PC-3 (cell line): ENCODE measurements at places on chromosomes 1 and 21. TPM values are rescaled to one million over a fixed set of nuclear protein-coding genes. Genes with fewer than 3 reads are reported as not detected.

GRCh38 chr21:32777269-32777668 lies 5.7 kb upstream of the PAXBP1 start:
- no peaks in the 10 kb centered on the region for H3K27me3 ChIP-seq
- H3K36me3 ChIP-seq, result no peaks in the 10 kb centered on the region
- peaks cover 7% of the 10 kb centered on the region for H3K4me1 ChIP-seq
- H3K27ac ChIP-seq, result no peak overlapping the region

GRCh38 chr1:37978541-37978940 lies 11.3 kb downstream of the SF3A3 start:
- no peaks in the 10 kb centered on the region for H3K4me1 ChIP-seq
- H3K4me3 ChIP-seq, result no peak overlapping the region
- peaks cover 56% of the 10 kb centered on the region for H3K36me3 ChIP-seq
- DNase-seq, result no peak
- H3K27me3 ChIP-seq, result no peaks in the 10 kb centered on the region

GRCh38 chr1:53892911-53893310 lies 1.1 kb upstream of the DIO1 start:
- no peak for DNase-seq
- H3K36me3 ChIP-seq, result no peaks in the 10 kb centered on the region
- H3K27me3 ChIP-seq, result no peaks in the 10 kb centered on the region
- H3K4me1 ChIP-seq, result peaks cover 26% of the 10 kb centered on the region
- H3K27ac ChIP-seq, result no peak overlapping the region

DNA sequence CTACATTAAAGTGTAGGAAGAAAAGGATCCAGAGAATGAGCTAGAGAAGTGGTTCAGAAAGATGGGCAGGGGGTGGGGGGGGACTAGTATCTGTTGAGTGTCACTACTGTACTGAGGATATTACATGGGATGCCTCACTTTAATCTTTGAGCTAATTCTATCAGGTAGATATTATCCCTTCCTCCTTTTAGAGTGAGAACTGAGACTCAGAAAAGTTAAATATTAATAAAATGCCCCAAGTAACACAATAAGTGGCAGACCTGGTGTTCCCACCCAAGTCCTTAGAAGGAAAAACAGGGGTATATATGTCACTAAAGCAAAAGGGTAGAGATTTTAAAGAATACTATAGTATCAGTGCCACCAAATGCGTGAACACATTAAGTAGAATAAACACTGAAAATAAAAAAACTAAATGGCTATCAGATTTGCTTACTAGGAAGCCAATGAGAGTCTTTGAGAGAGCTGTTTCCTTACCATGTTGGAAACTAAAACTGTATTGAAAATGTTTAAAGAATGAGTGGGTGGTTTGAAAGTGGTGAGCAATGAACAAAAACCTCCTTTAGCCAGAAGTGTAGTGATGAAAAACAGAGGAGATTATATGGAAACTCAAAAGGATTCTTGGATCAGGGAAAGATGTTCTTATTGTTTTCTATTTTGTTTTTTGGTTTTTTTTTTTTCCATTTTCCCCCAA lies 230.8 kb downstream of the BARHL2 start:
- H3K27ac ChIP-seq, result no peak overlapping the region
- no peaks in the 10 kb centered on the region for H3K4me1 ChIP-seq
- H3K36me3 ChIP-seq, result no peaks in the 10 kb centered on the region
- peaks cover 26% of the 10 kb centered on the region for H3K27me3 ChIP-seq

DNA sequence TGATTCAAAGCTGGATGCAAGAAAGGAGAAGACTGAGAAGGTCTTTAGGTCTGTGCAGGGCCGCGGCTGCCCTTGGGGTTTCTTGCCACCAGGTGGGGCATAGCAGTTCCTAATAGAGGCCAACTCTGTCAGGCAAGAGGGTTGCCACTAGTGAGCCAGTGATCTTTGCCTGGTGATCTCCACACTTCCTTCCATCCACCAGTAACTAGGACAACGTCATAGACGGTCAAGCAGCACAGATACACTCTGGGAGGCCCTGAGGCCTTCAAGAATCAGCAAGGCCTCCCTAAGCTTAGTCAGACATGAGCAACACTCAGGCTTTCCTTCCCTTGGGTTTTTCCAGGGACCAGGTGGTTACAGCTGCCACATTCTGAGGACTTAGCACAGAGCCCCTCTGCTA lies 32.9 kb upstream of the ATP2B4 start:
- no peaks in the 10 kb centered on the region for H3K36me3 ChIP-seq
- H3K4me1 ChIP-seq, result peaks cover 36% of the 10 kb centered on the region
- no peak overlapping the region for H3K27ac ChIP-seq

GRCh38 chr1:94093996-94094395 lies 27.0 kb downstream of the ABCA4 start:
- no peaks in the 10 kb centered on the region for H3K27me3 ChIP-seq
- H3K27ac ChIP-seq, result no peak overlapping the region
- H3K4me3 ChIP-seq, result no peak overlapping the region
- no peaks in the 10 kb centered on the region for H3K4me1 ChIP-seq
- no peak for DNase-seq

DNA sequence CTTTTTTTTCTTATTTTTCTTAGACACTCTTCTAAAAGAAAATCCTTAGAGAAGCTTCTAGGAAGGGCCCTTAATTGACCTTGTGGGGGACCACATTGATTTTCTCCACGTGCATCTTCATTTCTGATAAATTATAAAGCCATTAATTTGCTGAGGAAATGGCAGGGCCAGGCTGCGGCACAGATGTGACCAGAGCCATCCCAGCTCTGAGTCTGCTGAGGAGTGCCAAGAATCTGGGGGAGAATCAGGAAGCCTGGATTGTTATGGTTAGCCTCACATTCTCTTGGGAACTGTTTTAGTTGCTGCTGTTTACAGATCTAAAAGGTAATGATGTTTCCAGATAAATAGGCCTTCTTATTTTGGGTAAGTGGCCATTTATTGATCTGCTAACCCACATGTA lies 16.2 kb downstream of the PROX1 start:
- 0 out of 2 replicates have a peak, but pooled peaks cover 6% of the 10 kb centered on the region for H3K4me1 ChIP-seq
- no peak overlapping the region for H3K27ac ChIP-seq
- no peak overlapping the region for H3K4me3 ChIP-seq
- DNase-seq, result no peak

DNA sequence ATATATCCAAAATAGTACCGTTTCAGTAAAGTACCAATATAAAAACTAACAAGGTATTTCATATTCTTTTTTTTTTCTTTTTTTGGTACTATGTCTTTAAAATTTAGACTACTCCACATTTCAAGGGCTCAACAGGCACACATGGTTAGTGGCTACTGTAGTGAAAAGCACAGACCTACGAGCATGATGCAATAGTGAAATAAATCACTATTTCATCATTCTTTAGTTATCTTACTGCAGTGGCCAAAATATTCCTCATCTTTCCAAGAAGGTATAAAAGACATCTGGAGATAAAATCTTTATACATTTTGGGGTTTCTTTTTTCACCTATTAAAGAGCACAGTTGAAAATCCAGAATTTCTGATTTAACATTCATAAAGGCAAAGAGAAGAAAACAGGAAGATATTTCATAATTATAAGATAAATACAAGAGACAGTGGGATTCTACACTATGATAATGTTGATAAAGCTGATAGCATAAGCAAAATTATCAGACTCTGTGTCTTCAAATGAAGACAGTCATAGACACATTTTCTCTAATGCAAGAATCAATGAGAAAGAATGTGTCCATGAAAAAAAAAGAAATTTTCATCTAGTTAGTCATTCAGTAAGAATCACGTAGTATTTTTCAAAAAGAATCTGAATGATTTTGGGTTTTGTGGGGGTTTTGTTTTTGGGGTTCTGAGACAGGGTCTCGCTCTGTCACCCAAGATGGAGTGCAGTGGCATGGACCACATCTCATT lies 41.9 kb downstream of the CEP170 start:
- H3K27me3 ChIP-seq, result no peaks in the 10 kb centered on the region
- H3K36me3 ChIP-seq, result peaks cover 8% of the 10 kb centered on the region
- H3K4me1 ChIP-seq, result no peaks in the 10 kb centered on the region
- no peak for DNase-seq
- H3K4me3 ChIP-seq, result no peak overlapping the region

The KIF14 gene
- 23.6 and 23.7 TPM in 2 replicates for total RNA-seq

- peaks cover 10% of the 10 kb centered on the region; the same call in 1 of the 2 replicates for H3K4me1 ChIP-seq
- H3K27ac ChIP-seq, result no peak overlapping the region
- no peak for DNase-seq
- H3K4me3 ChIP-seq, result no peak overlapping the region
- H3K27me3 ChIP-seq, result no peaks in the 10 kb centered on the region
- no peaks in the 10 kb centered on the region for H3K36me3 ChIP-seq
Measured at GRCh38 chr1:41320895-41321676, 40.1 kb upstream of the FOXO6 start.

GRCh38 chr1:241557551-241558193 lies 25.5 kb downstream of the KMO start:
- H3K4me3 ChIP-seq, result no peak overlapping the region
- no peaks in the 10 kb centered on the region for H3K36me3 ChIP-seq
- H3K27ac ChIP-seq, result no peak overlapping the region
- peaks cover 10% of the 10 kb centered on the region; the same call in 1 of the 2 replicates for H3K4me1 ChIP-seq

DNA sequence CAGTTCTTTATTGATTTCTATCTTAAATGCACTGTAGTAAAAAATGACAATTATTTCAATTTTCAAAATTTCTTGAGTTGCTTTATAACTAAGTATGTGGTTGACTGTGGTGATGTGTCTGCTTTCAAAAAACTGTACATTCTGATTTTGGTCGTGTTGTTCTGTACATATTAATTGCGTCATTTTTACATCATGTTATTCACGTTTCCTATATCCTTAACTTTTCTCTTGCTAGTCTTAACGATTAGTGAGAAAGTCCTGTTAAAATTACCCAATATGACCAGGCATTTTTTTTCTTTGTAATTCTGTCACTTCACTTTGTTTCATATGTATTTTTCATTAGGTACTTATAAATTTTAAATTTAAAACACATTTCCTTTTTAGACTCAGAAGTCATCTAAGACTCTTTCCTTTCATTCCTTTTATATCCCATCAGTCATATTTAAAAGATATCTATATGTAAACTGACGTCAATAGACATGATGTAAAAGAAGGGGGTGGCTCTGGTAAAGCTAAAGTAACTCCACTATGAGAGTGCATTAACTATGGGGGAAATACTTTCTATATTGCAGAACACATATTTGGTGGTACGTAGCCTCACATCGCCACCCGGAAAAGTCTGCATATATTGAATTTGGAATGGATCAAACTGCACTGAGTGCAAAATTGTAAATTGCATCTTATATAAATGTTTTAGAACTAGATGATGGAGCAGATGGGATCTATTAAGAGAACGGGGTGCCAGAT lies 1.1 kb upstream of the COA6 start:
- DNase-seq, result no peak
- no peaks in the 10 kb centered on the region; the same call in none of the 2 replicates for H3K36me3 ChIP-seq
- H3K4me3 ChIP-seq, result peak overlapping the region; percentile 97
- no peak overlapping the region; the same call in 1 of the 2 replicates for H3K27ac ChIP-seq

- peak overlapping the region; percentile 46 for H3K4me3 ChIP-seq
- peak; percentile 92 for DNase-seq
- H3K36me3 ChIP-seq, result no peaks in the 10 kb centered on the region
- H3K4me1 ChIP-seq, result peaks cover 48% of the 10 kb centered on the region
Measured at GRCh38 chr1:214445831-214446614, 105.4 kb downstream of the PTPN14 start.

The PLEKHG5 gene
- 42.8 and 66.1 TPM in 2 replicates for total RNA-seq

DNA sequence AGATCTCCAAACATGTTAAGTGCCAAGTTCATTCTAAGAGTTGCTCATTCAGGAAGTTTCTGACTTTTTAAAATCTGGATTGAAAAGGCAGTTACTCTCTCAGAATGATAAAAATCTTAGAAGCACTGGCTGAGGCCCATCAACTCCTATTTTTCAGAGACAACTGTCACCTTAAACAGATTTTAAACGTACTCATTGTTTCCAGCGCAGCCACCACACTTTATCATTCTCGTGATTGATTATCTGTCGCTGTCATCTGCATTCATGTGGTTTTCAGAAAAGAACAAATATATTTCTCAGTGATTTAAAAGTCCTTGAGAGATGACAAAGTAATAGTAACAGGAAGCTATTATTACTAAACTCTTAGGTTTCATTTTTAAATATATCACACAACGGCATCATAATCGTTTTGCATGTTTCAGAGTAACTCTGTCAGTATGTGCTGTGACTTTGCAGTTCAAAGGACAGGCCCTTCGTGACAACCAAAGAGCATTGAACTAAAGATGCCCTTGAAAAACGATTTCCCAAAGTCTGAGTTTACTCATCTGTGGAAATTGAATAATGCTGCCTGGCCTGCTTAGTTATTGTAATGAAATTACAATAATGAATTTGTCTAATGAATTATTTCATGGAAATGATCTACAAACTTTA lies 14.9 kb upstream of the KCNK1 start:
- H3K4me3 ChIP-seq, result no peak overlapping the region
- peaks cover 4% of the 10 kb centered on the region; the same call in 1 of the 2 replicates for H3K4me1 ChIP-seq
- no peaks in the 10 kb centered on the region for H3K36me3 ChIP-seq
- H3K27ac ChIP-seq, result no peak overlapping the region
- no peaks in the 10 kb centered on the region for H3K27me3 ChIP-seq

DNA sequence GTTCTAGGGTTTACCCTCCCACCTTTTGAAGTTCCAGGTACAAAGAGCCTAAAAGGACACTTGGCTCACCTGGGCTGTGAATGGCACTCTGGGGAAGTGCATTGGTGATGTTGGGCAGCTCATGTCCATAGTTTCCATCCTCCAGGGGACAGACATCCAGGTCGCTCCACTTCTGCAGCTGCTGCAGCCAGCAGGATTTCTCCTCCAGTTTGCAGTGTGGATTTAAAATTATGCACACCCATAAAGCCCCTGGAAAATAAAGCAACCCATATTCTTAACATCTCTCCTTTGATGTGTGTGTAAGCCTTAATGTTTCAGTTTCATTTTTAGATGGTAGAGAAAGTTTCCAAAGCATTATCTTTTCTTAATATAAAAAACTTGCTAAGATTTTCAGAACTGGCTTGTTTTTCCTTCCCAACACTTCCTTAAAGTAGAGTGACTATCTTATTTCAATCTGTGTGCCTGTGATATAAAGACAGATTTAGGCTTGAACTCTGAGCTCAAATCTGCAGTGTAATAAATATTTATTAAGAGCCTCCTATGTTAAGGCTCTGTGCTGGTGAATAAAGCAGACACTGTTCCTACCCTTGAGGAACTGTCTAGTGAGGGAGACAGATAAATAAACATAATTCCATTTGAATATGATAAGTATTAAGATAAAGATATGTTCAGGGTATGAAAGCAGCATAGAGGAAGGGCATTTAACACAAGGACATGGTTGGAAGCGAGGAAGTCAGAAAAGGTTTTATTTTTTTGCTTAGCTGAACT lies 39.1 kb downstream of the UROD start:
- H3K27me3 ChIP-seq, result no peaks in the 10 kb centered on the region
- no peak for DNase-seq
- no peak overlapping the region for H3K4me3 ChIP-seq
- H3K27ac ChIP-seq, result no peak overlapping the region
- no peaks in the 10 kb centered on the region for H3K4me1 ChIP-seq

The LIN28A gene
- not detected in 2 replicates for total RNA-seq

GRCh38 chr1:229129301-229130027 lies 141.4 kb upstream of the RAB4A start:
- H3K36me3 ChIP-seq, result no peaks in the 10 kb centered on the region
- peaks cover 66% of the 10 kb centered on the region for H3K27me3 ChIP-seq
- H3K4me1 ChIP-seq, result no peaks in the 10 kb centered on the region
- no peak overlapping the region for H3K27ac ChIP-seq
